Effector CD4-positive, alpha-beta T cell (primary cell): ENCODE measurements at places on chromosomes 3 and 15.

DNA sequence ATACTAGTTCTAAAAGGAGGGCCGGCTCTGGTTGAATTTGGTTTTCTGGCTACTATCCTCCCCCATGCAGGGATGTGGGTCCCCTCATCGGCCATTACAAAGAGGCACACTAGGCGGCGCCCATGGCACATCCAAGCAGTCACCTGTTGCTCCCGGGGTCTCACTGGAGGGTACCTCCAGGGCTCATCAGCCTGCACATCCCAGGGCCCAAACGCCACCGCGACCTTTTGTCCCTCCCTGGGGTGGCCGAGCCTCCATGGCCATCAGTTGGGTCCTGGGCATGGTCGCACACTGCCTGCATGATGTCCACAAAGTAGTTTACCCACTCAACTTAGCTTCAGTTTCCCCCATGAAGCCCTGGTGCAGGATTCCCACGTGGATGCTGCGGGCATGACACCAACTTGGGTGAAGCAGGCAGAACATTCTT is 28.3 kb downstream of the IDH3A start:
- DNase-seq = no peak

DNA sequence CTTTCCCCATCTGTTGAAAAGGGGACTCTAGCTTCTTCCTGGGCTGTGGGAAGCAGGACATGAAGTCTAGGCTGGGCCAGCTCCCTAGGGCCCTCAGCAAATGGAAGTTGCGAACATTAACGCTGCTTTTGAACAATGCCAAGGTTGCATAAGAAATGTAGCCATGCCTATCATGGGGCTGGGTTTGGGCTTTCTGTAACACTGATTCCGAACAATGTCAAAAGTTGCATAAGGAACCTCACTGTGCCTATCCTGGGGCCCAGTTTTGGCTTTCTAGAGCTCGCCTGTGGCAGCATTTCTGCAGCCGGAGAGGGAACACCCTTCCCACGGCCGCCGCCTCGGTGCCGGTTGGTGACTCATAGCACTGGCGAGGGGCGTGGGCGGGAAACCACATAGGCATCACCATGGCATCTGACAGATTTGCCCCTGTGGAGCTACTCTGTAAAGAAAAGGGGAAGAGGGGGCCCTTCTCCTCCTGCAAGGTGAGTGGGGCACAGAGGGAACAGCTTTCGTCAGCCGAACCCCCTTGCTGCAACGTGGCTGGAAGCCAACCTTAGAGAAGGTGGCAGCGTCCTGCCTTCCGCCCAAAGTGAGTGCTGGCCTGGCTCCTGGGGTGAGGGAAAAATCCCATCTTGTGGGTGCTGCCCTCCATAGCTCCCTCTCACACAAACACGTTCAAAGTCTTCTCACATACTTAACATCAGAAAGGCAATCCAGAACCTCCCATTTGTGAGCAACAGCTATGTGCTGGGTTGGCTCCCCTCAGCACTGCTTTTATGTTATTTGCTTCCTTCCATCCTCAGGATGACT is 46.6 kb upstream of the ATP2B2 start:
- peak; percentile 48 for DNase-seq

DNA sequence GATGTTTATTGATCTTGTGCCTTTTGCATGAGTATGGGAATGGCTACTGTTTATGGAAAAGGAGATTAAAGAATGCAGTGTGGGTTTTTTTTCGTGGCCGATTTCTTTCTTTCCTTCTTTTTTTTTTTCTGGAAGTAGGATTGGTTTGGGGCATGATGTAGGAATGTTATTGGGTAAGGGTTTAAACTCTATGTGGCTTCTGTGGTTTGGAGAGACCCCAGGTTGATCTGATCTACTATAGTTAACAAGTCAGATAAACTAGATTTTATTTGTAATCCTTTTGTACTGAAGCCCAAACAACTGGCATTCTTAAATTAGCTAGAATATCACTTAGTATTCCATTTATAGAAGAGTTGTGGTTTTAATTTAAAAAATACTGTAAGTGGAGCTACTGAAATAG is 304.8 kb downstream of the LPP start:
- no peak for DNase-seq

- no peak for DNase-seq
These were observed 854.1 kb downstream of the NAALADL2 start for GRCh38 chr3:175713268-175713667.

DNA sequence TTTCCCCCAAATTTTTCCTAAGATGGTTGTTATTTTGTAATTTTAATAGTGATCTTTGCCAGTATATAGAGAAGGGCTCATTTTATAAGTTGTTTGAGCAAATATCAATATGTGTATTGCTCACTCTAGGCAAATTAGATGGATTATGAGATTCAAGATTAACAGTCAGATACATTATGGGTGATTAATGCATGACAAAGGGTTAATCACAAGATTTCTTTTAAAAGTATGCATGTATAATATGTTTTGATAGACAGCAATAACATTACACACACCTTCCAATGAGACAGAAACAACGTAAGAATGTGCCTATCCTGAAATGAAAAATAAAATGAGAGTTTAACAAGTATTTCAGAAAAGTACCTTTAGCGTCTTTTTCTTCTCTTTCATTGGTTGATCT is 547.6 kb upstream of the AGTR1 start:
- no peak for DNase-seq

GRCh38 chr3:141808586-141808985 is 45.4 kb downstream of the GRK7 start:
- no peak for DNase-seq

GRCh38 chr3:175015056-175015635 is 156.0 kb downstream of the NAALADL2 start:
- DNase-seq = no peak

DNA sequence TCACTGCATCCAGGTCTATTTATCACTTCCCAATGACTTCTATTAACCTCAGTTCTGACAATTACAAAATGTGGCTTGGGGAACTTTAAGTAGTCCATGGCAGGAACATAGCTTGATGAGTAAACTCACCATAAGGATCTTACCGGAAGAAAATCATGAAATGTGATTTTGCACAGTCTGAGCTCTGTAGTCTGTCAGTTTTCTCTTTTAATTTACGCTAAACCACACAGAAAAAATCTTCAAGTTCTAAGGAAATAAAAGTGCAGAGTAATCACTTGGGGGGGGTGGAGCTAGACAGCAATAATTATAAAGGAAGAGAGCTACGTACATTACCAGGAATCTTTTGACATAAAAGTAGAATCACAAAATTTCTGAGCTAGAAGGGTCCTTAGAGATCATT is 9.2 kb downstream of the TBC1D5 start:
- DNase-seq = no peak

- DNase-seq = peak; percentile 16
These were observed 34.3 kb downstream of the ZMAT3 start for GRCh38 chr3:179037351-179037750.

DNA sequence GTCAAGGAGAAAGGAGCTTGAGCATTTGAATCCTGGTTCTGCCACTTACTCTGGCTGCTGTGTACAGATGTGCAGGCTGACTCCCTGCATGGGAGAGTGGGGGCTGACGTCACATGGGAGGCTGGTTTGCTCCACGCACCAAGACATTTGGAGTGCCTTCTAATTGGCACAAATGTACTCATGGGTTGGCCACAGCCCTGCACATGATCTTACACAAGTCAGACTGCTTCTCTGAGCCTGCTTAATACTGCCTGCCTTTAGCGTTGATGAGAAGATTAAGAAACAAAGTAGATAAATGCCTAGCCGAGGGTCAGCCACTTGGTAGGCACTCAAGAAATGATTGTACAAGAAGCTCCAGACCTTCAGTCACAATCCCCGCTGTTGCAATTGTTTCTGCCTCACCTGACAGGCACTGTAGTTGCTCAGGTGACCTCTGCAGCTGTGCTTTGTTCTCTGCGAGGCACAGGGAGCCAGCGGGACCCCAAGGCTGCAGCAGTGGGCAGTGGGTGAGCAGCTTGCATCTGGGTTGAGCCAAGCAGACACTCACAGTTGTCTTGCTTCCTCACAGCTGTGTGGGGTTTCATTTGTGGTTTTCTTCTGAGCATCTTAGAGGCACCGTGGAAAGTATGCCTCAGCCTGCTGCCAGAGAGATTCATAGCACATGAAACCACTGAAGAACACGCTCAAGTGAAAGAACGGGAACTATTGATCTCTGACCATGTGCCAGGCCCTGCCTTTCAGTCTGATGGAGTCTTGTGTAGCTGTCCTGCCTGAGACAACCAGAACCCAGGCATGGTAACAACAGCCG is 33.1 kb downstream of the GRK7 start:
- peak; percentile 41 for DNase-seq

DNA sequence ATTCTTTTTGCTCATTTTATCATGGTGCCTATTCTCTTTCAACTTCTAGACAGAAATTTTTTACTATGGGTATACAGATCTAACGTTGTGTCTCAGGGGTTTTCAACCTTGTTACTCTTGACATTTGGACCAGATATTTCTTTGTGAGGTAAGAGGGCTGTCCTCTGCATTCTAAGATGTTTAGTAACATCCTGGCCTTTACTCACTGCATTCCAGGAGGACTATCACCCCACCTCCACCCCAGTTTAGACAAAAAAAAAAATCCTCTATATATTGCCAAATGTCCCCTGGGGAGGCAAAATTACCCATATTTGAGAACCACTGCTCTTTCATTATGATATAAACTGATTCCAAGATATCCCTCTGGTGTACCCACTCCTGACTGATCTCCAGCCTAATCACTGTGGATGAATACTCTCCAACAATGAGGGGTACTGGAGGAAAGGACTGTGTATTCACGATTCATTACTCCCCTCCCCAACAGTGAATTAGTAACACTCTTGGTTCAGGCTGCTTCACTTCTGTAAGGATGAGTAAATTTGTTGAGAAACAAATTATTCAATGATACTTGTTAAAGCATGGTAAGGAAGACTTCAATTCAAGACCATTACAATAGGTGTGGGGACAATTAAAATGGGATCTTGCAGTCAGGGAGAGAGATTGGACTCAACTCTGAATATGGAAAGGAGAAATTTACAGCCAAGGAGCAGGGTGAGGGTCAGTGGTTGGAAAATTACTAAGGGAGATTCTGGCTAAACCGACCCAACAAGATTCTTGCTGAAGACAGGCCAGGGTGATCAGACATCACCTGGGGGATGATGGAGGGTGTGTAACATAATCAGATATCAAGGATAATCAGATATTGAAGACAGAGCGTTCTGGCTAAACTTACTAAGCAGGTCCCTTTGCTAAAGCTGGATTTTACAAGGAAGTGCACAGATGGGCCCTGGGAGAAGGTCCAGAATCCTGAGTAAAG is 123.8 kb upstream of the DAZL start:
- DNase-seq = no peak

GRCh38 chr15:45535486-45536042 is 13.0 kb upstream of the SLC30A4 start:
- no peak for DNase-seq

- DNase-seq = no peak
These were observed 56.9 kb downstream of the GLCE start for GRCh38 chr15:69217381-69217780.

- no peak for DNase-seq
These were observed 45.4 kb downstream of the IGF2BP2 start for GRCh38 chr3:185779461-185779860.

- DNase-seq = no peak
These were observed 125.2 kb upstream of the DPH6 start for GRCh38 chr15:35671197-35671596.

DNA sequence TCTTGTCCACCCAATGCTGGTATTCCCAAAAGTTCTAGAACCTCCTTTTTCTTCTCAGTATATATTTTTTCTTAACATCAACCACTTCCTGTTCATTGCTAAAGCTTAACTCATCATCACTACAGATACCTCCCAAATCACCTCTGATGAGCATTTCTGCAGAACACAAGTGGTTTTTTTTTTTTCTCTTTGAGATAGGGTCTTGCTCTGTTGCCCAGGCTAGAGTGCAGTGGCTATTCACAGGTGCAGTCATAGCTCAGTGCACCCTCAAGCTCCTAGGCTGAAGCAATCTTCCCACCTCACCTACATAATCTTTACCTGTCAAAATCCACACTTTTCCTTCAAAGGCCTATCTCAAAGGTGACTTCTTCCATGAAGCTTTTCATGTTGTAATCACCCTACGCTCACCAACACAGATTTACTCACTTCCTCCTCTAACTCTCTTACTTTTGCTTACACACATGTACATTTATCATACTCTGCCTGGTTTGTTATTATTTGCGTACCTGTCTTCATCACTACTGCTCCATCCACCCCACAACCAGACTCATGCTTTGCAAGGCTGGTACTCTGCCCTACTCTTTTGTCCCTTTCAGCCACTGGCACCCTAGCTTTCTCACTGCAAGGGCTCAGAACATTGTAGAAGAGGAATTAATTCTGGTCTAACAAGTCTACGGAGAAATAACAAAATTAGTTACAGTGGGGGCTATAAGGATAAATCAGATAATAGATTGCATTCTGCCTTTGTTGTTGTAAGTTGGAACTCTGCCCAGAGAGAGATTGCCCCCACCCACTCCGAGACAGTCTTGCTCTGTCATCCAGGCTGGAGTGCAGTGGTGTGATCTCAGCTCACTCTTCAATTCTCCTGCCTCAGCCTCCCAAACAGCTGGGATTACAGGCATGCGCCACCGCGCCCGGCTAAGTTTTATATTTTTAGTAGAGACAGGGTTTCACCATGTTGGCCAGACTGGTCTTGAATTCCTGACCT is 27.5 kb downstream of the HERC1 start:
- DNase-seq = no peak

- no peak for DNase-seq
These were observed 5.4 kb upstream of the ACSBG1 start for GRCh38 chr15:78239811-78240210.

GRCh38 chr3:126439968-126440708 is 35.6 kb downstream of the ZXDC start:
- DNase-seq = no peak

DNA sequence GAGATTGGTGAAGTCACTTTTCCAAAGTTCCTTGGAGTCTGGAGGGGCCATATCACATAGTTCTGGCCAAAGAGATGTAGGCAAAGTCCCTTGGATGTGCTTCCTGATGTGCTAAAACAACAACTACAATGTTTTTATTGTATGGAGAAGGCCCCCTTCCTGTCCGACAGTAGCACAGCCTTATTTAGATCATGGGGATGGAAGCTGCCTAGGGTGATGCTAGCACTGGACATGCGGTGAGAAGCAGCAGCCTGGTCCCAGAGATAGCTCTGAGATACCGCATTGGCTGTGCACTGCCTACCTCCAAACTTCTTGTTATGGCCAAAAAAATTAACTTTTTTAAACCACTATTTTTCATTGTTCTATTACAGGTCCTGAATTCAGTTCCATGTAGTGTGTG is 137.6 kb downstream of the AQP9 start:
- no peak for DNase-seq

GRCh38 chr3:128703561-128703960 is 22.4 kb upstream of the RAB7A start:
- no peak for DNase-seq
